Aorta (tissue), 5 donors: ENCODE measurements at places on chromosomes 1 and 21. TPM values are rescaled to one million over a fixed set of nuclear protein-coding genes. Genes with fewer than 3 reads are reported as not detected.

DNA sequence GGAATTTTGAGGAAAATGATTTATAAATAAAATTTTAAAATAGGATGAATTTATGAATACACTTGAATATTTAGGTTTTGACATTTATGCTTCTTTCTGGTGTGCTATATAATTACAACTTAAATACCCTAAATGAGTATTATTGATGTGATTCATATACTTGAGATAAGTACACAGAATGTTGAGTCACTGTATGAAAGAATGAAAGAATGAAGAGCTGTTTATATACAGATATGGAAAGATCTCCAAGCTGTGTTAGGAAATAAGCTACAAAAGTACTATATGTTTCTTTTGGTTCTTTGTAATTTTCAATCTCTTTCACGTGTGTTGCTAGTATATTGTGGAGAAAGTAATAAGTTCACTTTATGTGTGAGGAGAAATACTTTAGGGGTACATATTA lies 147.2 kb downstream of the RASAL2 start:
- DNase-seq, result no peak

DNA sequence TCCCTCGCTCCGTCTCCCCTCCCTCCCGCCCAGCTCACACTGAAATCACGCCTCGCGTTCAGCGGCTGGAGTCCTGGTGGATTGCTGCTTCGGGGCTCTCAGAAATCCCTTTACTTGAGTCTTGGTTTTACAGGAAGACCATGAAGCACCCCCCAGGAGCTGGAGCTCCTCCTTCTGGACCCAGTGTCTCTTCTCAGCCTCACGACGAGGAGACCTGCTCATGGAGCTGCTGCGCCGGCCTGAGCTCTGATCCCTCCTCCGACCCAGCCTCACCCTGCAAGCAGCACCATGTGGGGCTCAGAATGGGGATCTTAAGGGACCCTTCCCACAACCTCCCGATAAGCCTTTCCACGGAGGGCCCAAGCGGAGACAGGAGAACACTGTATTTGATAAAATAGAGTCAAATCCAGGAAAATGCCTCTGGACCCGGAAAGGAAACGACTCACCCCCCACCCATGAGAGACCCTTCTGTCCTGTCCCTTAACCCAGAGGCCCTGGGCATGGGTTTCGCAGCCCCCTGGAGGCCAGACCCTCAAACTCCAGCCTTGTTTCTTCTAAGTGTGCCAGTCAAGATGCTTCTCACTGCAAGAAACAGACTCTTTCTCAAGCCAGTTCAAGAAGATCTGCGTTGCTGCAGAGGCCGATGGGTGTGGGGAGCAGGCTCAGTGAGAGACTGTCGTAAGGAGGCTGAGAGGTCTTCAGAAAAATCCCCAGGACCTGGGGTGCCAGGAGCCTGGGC lies 26.1 kb downstream of the PDE9A start:
- DNase-seq, result no peak

DNA sequence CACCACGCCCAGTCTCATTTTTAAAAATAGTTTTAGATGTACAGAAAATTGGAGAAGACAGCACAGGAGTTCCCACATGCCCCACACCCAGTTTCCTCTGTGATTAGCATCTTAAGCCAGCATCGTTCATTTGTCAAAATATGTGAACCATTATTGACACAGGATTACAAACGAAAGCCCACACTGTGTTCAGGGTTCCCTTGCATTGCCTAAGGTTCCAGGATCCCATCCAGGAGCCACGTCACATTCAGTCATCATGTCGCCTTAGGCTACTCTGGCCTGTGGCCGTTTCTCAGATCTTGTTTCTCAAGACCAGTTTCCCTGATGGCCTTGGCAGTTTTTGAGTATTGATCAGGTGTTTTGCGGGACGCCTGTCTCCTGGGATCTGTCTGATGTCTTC lies 34.7 kb upstream of the TNFRSF1B start:
- no peak for DNase-seq

GRCh38 chr21:42250422-42251403 lies 31.8 kb downstream of the ABCG1 start:
- no peak for DNase-seq

DNA sequence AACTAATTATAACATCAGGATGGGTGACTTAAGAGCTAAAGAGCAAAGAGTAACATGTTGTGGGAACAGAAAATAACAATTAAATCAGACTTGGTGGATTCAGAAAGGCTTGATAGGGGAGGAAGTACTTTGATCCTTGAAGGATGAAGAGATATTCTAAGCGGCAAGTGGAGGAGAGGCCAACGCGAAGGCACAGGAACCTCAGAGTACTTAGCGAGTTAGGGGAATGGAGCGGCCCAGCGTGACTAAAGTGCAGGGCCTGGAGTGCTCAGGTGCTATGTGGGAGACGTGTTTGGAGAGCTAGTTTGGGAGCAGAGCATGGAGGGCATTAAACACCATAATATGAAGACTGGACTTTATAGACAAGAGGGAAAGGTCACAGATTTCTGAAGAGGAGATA lies 64.3 kb downstream of the ADCY10 start:
- no peak for DNase-seq

DNA sequence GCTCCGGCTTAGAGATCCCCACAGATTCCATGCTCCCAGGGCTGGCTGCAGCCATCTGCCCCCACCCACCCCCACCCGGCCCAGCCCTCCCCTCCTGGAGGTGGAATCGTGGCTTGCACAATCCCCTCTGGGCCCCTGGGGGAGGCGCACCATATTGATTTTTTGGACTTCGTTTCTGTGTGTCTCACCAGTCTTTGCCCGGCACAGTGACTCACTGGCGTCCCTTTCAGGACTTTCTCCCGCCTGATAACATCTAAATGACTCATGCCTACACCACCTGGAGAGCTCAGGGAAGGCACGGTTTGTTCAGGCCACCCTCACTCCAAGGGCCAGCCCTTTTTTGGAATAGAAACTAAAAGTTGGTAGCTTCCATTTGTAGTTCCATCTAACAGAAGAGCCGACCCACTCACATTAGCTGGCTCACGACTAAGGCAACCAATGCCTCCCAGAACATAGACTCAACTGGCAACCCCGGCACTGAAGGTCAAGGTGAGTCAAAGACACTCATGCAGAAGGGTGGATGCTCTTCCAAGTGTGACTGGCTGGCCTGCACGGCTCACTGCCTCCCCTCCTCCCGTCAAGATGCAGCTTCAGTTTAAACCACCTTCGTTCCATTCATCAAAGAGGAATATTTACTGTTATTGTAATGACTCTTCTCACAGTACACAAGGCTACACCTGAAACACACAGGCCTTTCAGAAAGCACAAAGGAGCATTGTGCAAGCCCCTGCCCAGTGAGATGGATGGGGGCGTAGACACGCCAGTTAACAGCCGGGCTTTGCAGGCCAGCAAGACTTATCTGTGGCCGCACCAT lies 18.1 kb upstream of the ETS2 start:
- no peak for DNase-seq

GRCh38 chr1:183353597-183353996 lies 64.6 kb downstream of the NMNAT2 start:
- no peak for DNase-seq

DNA sequence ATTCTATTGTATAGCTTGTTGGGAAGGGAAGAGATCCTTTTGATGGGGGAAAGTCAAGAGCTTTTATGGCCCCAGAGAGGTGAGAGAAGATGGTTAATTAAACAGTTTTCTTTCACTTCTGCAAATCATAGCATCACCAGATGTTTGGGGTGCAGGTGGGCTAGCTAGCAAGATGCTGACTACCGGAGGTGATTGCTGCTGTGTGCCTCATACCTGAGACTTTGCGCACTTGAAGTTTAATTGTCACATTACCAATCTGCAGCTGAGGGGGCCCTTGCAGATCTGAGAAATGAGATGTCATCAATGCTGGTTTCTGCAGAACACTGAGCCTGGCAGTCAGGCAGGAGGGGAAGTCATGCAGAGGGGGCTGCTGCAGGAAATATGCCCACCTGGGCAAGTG lies 73.9 kb downstream of the SNRPE start:
- no peak for DNase-seq

GRCh38 chr1:109892561-109893368 lies 17.9 kb upstream of the CSF1 start:
- no peak for DNase-seq

- DNase-seq, result no peak
These were observed 37.1 kb downstream of the TMED5 start for GRCh38 chr1:93143136-93143535.

DNA sequence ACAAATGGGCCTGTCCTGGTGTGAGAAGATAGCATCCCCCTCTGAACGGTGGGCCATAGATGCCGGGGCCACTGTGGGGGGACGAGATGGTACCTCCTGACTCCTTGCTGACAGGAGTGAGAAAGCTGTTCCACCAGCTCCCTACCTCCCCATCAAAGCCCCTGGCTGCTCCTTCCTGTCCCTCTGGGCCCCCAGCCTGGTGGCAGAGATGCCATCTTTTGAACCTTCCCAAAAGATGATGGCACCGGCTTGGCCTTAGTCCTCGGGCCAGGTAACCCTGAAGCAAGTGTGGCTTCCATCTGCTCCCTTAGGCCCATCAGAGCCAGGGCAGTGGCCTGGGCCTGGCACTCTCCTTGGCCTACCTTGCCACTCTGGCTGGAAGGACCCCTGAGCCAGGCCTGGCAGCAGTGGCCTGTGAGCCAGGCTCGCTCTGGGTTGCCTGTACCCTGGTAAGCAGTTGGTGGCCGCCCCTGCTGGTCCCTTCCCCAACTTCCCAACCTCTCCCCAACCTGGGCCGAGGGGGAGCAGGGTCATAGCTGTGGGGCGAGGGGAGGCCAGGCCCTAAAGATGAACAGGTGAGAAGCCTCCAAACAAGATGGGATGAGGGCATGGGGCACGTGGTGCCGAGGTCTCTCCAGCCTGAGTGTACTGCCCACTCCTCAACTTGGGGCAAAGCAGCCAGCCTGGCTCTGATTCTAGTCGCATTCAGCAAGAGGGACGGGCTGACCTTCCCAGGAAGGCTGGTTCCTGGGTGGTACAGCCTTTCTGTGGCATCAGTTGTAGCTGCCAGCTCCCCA lies 34.7 kb downstream of the ZBTB17 start:
- DNase-seq, result peak; percentile 74

- no peak for DNase-seq
These were observed 48.6 kb upstream of the LRRC52 start for GRCh38 chr1:165494949-165495857.

- no peak for DNase-seq
These were observed 406.6 kb upstream of the TMPRSS15 start for GRCh38 chr21:18810136-18810535.

DNA sequence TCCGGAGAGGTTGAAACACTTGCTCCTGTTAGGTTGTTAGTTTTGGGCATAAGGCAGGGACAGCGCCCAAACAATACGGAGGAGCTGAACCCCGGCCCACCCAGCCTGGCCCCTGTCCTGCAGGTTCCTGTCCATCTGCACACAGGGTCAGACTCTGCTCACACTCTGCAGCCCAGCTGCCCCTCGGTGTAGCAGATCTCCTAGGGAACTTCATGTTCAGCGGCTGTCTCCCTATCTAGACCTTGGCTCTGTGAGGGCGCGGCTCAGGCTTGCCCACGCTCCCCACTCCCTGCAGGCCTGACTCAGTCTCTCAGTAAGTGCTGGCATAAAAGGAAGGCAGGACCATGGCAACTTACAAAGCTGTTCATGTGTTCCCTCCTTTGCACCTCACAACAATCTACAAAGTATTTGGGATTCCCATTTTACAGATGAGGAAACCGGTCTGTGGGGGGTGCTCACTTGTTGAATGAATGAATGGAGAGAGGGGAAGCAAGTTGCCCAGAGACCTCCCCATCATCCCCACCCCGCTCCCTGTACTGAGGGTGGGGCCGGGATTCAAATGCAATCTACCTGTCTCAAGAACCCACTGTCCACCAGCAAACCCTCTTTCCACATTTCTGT lies 26.2 kb downstream of the ACOT11 start:
- peak; percentile 27 for DNase-seq

DNA sequence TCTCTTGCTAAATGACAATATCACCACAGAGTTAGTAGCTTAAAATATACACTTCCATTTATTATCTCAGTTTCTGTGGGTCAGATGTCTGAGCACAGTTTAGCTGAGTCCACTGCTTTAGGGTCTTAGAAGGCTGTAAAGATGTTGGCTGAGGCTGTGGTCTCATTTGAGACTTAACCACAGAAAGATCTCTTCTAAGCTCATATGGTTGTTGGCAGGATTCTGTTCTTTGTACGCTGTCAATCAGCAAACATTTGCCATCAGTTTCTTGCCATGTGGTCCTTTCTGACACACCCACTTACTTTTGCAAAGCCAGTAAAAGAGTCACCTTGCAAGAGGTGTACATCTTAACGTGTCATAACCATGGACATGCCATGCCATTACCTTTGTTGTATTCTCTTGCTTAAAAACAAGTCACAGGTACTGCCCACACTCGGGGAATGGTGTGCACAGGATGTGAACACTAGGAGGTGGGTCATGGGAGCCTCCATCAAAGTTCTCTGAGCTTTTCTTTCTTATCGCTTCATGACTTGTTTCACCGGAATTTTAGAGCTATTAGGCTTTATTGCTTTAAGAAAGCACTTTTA lies 18.7 kb downstream of the DYRK1A start:
- DNase-seq, result no peak

- DNase-seq, result no peak
These were observed 21.9 kb downstream of the MAP7D1 start for GRCh38 chr1:36177589-36178431.

DNA sequence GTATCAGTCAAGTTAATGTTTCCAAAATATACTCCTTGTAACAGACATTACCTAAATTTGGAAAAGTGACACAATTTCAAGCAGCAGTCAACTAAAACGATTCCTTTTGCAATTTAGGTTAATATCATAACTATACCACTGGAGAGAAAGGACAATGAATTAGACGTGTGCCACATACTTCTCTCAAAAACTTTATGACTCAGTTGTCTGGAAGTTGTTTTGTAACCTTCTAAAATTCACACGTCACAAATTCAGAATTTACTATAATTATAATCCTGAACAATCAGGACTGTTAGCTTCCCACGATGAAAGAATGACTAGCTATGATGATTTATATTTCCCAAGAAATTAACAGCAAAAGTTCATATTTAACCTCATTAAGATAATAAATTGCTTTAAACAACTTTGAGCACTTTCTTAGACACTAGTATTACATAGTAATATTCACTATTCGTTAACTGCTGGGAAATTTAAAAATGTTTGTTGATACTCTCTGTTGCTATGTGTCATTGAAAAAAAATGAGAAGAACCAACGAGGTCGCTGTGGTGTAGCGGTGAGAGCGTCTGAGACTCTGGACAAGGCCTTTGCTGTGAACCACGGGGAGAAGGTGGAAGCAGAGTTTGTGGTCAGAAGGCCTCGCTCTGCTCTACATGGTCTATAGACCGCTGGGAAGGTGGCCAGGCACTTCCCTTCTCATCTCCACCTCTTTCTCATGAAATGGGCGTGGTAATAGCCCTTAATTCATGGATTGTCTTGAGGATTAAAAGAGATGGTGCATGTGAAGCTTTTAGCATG lies 27.9 kb upstream of the BATF3 start:
- no peak for DNase-seq

GRCh38 chr1:226983247-226983991 lies 43.3 kb downstream of the COQ8A start:
- no peak for DNase-seq

GRCh38 chr1:32611859-32612188 lies 38.5 kb downstream of the ZBTB8OS start:
- DNase-seq, result no peak

Gene C1orf87
- polyA plus RNA-seq, result 0.38 TPM

Gene HES4
- 3.6 TPM for polyA plus RNA-seq

Gene AKNAD1
- polyA plus RNA-seq, result not detected

Gene RGSL1
- polyA plus RNA-seq, result not detected

Gene AMY1B
- polyA plus RNA-seq, result not detected

Gene HSF2BP
- not detected for polyA plus RNA-seq

Gene SNRPE
- polyA plus RNA-seq, result 172 TPM

Gene PTCH2
- 0.38 TPM for polyA plus RNA-seq

Gene BCL10
- 9.1 TPM for polyA plus RNA-seq

Gene DAB1
- 2.4 TPM for polyA plus RNA-seq

Gene RGS1
- 23.3 TPM for polyA plus RNA-seq

Gene ALPL
- polyA plus RNA-seq, result 2.5 TPM

Gene ITGB2
- 6.7 TPM for polyA plus RNA-seq

Gene TGFB2
- 2.2 TPM for polyA plus RNA-seq

Gene TSTD1
- 31.9 TPM for polyA plus RNA-seq
